DMS 273 treated with DMSO at 0.1 percent for 48 hours (cell line): ENCODE measurements at places on chromosomes 1 and 21.
A peak's percentile ranks its signal among the peaks of the same experiment; 100 is the strongest.

DNA sequence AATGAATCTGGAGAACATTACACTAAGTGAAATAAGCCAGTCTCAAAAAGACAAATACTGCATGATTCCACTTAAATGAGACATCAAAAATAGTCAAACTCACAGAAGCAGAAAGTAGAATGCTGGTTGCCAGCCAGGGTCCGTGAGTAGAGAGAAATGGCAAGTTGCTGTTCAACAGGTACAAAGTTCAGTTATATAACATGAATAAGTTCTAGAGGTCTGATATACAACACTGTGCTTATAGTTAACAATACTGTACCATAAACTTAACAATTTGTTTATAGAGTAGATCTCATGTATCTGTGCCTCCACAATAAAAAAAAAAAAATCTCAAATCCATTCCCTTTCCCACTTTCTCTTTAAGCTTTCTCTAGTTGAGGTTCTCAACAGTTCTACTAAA lies 83.5 kb downstream of the DENND1B start:
- DNase-seq = no peak

DNA sequence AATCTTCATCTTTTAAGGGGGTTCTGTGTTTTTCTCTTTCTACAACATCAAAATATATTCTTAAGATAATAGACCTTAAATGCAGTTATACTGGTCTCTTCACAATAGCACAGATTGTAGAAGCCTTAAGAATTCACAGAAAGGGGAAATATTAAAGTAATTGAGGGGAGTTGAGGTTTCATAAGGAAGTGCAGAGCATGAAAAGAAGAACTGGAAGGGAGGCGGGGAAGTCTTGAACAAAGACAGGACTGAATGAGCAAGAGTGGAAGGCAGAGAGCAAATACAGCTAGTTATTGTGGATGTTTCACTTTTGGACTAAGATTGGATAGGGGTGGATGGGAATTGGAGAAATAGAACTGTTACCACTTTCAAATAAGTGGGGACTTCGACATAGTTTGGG lies 67.7 kb downstream of the PTGER3 start:
- DNase-seq = no peak

DNA sequence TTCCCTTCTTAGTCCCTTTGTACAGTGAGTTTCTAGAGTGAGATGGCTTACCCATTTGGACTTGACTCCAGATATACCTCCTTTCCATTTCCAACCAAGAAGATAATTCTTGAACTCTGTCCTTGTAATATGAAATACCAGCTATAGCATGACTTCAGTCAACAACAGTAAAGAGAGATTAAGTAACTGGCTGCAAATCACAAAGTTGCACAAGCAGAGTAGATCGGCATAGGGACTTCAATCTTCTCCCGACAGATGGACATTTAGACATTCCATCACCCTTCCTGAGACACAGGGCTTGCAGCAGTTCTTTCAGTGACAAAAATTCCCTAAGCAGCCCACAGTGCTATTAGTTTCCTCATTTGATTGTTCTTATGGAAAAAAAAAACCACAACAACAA lies 44.6 kb downstream of the JAK1 start:
- no peak for DNase-seq

DNA sequence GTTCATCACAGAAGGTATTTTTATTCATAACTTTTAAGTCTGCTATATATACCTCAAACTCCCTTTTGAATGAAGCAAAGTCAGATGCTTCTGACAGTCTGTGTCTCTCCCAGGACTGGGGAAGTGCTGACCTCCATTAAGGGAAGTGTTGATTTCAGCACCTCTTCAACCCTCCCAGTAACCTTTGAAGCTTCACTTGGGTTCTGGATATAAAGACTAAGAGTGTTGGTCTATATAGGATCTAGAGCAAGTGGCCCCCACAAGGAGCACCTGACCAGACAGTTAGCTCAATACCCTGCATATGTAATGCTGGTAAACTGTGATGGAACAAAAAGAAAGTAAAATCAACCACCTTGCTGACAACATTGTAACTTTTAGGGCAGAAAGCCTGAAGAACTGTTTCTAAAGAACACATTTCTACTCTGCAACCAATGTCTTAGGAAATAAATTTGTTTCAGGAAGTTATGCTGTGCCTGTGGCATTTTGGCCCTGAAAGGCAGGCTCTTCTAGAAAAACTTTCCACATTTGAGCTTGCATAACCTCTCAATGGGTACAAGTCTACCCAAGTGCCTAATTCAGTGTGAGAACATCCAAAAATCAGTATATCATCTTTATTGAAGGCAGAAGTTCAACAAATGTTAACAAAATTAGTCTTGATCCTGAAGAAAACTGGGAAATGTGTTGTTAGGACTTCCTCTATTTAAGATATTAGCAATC lies 865 bp upstream of the PTPN22 start:
- no peak for DNase-seq

GRCh38 chr1:29213055-29213454 lies 17.7 kb downstream of the MECR start:
- no peak for DNase-seq

DNA sequence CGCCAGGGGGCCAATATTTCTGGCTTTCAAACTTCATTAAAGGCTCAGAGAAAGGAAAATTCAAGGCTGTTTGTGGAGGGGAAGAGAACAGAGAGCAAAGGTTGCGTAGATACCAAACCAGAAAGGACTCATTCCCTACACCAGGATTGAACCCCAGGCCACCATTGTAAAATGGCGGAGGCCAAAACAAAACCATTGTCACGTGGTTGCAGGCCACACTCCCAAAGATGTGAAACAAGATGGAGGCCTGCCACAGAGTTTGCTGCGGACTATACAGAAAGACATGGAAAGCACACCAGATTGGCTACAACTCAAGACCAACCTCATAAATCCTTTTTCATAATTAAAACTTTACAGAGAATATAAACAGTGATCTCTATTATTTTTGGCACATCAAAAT lies 116.5 kb downstream of the KCNK1 start:
- DNase-seq = no peak

GRCh38 chr1:25232027-25232865 lies at the start of gene SYF2:
Gene SYF2, minus strand, starts transcription at chr1:25232502. Its CDS starts 35 bp downstream, at chr1:25232467.
- DNase-seq = peak; percentile 89

DNA sequence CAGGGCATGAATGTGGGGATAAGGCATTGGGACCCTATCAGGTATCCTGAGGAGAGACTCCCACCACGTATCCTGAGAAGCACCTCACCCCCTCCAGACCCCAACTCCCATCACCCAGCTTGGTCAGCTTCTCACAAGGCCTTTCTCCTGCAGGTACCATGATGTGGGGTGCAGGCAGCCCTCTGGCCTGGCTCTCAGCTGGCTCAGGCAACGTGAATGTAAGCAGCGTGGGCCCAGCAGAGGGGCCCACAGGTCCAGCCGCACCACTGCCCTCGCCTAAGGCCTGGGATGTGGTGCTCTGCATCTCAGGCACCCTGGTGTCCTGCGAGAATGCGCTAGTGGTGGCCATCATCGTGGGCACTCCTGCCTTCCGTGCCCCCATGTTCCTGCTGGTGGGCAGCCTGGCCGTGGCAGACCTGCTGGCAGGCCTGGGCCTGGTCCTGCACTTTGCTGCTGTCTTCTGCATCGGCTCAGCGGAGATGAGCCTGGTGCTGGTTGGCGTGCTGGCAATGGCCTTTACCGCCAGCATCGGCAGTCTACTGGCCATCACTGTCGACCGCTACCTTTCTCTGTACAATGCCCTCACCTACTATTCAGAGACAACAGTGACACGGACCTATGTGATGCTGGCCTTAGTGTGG lies 1.3 kb downstream of the GPR3 start:
- no peak for DNase-seq

GRCh38 chr1:30745156-30745833 lies 12.3 kb downstream of the LAPTM5 start:
- no peak for DNase-seq

- no peak for DNase-seq
Observed at GRCh38 chr1:44784094-44785028, 3.6 kb downstream of the BEST4 start.

- peak; percentile 66 for DNase-seq
Observed at GRCh38 chr1:8097077-8097799, 71.1 kb upstream of the ERRFI1 start.
